ENCODE measurements at places on chromosomes 3 and 15.
A peak's percentile ranks its signal among the peaks of the same experiment; 100 is the strongest.

DNA sequence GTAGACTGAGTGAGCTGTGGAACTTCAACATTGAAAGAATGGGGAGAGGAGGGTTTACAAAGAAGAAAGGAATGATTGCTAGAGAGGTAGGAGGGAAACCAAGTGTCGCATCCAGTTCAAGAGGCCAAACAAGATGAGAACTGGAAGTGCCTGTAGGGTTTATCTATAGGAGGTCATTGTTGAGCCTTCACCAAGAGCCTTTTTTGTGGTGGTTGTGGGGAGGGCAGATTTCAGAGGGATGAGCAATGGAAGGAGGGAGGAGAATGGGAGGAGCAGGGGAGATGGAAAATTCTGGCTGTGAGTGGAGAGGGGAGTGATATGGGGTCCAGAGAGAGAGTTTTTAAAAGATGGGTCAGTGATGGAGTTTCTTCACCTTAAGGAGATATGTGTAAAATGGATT, 8.5 kb downstream of the PDIA5 start:
- peaks cover 51% of the 10 kb centered on the region for H3K4me1 ChIP-seq
- no peak overlapping the region for H3K4me3 ChIP-seq
- no peak for DNase-seq

DNA sequence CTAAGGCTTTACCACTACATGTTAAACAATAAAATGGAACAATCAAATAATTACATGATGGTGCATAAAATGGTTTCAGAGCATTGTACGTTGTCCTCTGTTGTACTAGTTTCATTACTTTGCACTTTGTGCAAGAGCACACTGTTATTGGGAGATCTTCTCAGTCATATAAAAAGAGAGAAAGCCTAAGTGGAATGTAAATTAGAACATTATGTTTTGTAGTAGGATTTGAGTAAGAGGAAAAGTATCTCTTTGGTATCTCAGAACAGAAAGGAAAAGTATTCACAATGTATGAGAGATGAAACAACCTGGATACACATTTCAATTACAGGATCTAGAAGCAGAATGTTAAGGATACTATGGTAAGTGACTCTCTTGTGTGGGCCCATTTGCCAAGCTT, 26.9 kb upstream of the PLSCR2 start:
- H3K27ac ChIP-seq, result no peak overlapping the region
- DNase-seq, result no peak
- no peaks in the 10 kb centered on the region for H3K36me3 ChIP-seq
- H3K4me3 ChIP-seq, result no peak overlapping the region
- no peaks in the 10 kb centered on the region for H3K4me1 ChIP-seq
- H3K27me3 ChIP-seq, result no peaks in the 10 kb centered on the region

DNA sequence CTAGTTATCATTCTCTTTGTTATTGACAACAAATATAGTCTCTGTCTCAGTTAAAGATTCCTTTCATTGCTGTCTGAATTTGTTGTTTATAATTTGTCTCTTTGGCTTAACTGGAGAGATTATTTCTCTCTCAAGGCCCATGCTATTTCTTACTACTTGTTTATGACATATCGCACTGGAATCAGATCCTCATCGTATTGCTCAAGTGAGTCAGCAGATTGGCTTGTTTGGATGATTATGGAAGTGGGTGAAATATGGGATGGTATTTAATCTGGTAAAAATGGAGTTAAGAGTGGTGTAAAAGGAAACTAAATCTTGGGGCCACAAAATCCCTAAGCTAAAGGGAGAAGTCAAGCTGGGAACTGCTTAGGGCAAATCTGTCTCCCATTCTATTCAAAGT, 613.1 kb downstream of the SI start:
- no peak overlapping the region for H3K4me3 ChIP-seq
- H3K27ac ChIP-seq, result no peak overlapping the region
- H3K4me1 ChIP-seq, result no peaks in the 10 kb centered on the region
- DNase-seq, result no peak
- H3K27me3 ChIP-seq, result no peaks in the 10 kb centered on the region

DNA sequence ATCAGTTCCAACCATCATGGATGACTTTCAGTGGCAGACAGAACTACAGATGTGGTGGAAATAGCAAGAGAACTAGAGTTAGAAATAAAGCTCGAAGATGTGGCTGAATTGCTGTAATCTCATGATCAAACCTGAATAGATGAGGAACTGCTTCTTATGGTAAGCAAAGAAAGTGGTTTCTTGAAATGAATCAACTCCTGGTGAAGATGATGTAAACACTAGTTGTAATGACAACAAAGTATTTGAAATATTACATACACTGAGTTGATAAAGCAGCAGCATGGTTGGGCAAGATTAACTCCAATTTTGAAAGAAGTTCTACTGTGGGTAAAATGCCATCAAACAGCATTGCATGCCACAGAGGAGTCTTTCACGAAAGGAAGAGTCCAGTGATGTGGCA, 131.7 kb upstream of the FAM3D start:
- H3K4me1 ChIP-seq, result no peaks in the 10 kb centered on the region
- H3K27ac ChIP-seq, result no peak overlapping the region
- H3K27me3 ChIP-seq, result no peaks in the 10 kb centered on the region
- no peak overlapping the region for H3K4me3 ChIP-seq
- H3K36me3 ChIP-seq, result no peaks in the 10 kb centered on the region

GRCh38 chr15:67943475-67943874, 103.6 kb upstream of the RNU6-1 start:
- peaks cover 11% of the 10 kb centered on the region for H3K4me1 ChIP-seq
- H3K4me3 ChIP-seq, result no peak overlapping the region
- no peak for DNase-seq
- no peak overlapping the region for H3K27ac ChIP-seq

GRCh38 chr3:37668818-37669610, 192.7 kb upstream of the CTDSPL start:
- no peak overlapping the region for H3K27ac ChIP-seq
- H3K4me3 ChIP-seq, result no peak overlapping the region
- peaks cover 15% of the 10 kb centered on the region for H3K4me1 ChIP-seq
- no peak for DNase-seq

- peak overlapping the region; percentile 93 for H3K27ac ChIP-seq
- H3K36me3 ChIP-seq, result no peaks in the 10 kb centered on the region
- H3K4me1 ChIP-seq, result peaks cover 79% of the 10 kb centered on the region
- DNase-seq, result peak; percentile 88
These were observed 20.3 kb downstream of the PPCDC start for GRCh38 chr15:75043509-75044257.

DNA sequence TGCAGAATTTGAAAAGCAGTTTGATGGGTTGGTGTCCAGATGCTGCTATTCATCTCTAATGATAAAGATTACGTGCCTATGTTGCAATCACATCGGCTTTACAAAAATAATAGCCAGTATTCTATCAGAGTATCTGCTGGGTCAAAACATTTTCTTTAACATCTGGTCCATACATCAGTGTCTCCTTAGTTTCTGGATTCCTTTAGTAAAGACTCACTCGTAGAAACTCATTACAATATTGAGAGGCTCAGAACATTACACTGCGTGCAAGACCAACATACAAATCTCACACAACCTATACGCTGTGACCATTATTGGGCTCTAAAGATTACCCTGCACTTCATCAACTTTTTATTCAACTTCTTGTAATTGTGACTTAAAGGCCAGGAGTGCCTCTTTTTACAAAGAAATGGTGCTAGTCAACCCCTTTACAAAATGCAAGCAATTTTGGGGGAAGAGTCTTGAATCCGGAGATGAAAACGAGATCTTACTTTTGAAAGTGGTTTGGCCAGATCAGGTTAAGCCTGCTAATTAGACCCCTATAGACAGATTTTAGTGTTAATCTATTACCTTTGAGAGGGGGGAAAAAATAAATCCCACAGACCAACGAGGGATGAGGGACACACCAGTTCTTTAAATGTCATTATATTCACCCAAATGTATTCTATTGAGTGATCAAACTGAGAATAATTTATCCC, 2.9 kb downstream of the TRA2B start:
- H3K27me3 ChIP-seq, result no peaks in the 10 kb centered on the region
- peaks cover 54% of the 10 kb centered on the region for H3K4me1 ChIP-seq

DNA sequence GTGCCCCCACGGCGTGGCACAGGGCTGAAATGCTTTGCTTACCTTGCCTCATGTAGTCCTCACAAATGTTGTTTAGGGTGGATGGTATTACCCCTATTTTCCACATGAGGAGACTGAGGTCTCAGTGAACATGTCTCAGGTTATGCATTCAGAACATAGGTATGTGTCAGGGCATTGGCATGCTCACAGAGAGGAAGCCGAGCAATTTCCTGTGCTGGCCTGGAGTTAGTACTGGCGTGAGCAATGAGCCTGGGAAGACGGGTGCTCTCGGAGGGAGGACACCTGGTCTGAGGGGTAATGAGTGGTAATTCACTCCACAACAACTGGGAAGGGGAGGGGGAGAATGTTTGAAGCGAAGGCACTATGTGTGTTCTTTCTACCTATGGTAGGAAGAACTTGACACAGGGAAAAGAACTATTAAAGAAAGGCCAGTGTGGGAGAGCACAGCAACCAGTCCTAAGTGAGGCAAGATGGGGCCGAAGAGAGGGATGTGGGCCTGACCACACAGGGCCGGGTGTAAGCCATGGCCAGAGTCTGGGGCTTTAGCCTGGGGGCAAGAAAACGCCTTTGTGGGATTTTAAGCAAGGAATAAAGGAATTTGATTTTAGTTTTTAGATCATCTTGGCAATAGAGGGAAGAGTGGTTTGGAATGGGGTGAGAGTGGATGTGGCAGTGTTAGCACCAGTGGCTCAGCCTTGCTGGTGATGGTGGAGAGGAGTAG, 4.9 kb upstream of the FAM131A start:
- H3K27ac ChIP-seq, result peak overlapping the region; percentile 26
- peaks cover 78% of the 10 kb centered on the region for H3K36me3 ChIP-seq
- H3K27me3 ChIP-seq, result no peaks in the 10 kb centered on the region
- no peak for DNase-seq
- no peak overlapping the region for H3K4me3 ChIP-seq
- H3K4me1 ChIP-seq, result peaks cover 19% of the 10 kb centered on the region

DNA sequence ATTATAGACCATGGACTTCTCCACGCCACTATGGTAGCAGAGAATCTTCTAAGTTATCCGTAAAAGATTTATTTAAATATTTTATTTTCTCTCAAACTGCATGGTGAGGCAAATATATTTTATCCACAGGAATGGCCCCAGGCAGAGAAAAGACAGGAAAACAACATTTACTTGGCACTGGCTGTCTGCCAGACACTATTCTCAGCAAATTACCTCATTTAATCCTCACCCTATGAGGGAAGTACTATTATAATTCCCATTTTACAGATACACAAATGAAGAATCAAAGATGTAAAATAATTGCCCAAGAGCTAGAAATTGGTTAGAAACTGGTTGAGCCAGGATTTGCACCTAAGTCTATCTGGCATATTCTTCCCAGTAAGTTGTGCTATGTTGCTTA, 361.4 kb upstream of the IL12A start:
- no peaks in the 10 kb centered on the region for H3K27me3 ChIP-seq
- DNase-seq, result no peak
- no peak overlapping the region for H3K27ac ChIP-seq
- no peaks in the 10 kb centered on the region for H3K36me3 ChIP-seq
- H3K4me1 ChIP-seq, result peaks cover 8% of the 10 kb centered on the region

DNA sequence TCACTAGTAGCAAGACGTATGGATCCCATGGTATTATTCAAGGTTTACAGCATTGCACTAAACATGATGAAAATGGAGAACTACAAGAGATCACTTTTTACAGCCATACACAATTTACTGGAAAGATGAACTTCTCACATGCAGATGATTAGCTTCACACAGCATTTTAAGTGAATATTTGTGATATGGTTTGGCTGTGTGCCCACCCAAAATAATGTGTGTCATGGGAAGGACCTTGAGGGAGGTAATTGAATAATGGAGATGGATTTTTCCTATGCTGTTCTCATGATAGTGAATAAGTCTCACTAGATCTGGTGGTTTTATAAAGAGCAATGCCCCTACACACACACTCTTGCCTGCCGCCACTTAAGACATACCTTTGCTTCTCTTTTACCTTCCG, 662.0 kb upstream of the CCDC54 start:
- H3K27me3 ChIP-seq, result no peaks in the 10 kb centered on the region
- no peaks in the 10 kb centered on the region for H3K4me1 ChIP-seq
- H3K27ac ChIP-seq, result no peak overlapping the region
- no peak overlapping the region for H3K4me3 ChIP-seq
- no peaks in the 10 kb centered on the region for H3K36me3 ChIP-seq
- no peak for DNase-seq

DNA sequence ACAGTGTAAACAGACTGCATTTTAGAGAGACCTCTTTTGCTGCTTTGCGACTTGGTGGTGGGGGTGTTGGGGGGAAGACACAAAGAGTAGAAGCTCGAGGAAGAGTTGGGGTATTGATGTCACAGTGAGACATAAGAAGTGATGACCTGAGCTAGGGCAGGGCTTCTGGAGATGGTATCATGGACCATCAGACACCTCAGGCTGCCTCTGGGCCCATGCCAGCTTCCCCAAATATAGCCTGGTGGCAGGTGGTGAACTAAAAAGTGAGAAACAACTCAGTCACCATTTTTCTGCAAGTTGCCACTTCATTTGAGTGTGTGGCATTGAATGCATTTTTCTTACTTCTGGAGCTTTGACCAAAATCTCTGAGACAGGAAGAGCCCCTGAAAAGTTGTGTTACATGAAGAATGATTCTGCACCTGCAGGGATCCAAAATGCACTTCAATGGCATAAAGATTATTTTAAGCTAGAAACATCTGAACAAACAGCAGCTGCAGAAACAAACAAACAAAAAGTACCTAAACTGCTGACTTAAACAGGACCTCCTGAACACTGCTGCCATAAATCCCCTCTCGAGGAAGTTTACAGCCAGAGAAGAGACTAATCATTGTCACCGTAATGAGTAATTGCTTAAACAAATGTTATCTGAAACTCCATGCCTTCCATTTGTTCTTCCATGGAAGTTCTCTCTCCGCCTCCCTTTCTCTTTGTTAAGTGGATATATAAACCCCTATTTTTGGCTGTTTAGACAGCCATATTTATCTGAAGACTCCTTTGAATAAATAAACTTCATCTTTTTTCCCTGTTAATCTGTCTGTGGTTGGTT, 15.2 kb upstream of the XIRP1 start:
- H3K4me3 ChIP-seq, result no peak overlapping the region
- no peaks in the 10 kb centered on the region for H3K27me3 ChIP-seq
- no peak for DNase-seq
- no peaks in the 10 kb centered on the region for H3K36me3 ChIP-seq

DNA sequence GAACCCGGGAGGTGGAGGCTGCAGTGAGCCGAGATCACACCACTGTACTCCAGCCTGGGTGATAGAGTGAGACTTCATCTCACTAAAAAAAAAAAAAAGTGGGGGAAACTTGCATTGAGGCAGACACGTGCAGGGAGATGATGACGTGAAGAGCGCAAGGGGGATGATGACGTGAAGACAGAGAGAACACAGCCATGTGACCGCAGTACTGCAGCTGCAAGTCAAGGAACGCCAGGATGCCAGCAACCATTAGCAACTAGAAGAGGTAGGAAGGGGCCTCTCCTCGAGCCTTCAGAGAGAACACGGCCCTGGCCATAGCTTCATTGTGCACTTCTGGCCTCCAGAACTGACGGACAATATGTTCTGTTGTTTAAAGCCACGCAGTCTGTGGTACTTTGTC, 28.3 kb downstream of the RFT1 start:
- H3K4me3 ChIP-seq, result no peak overlapping the region
- no peak overlapping the region for H3K27ac ChIP-seq
- no peaks in the 10 kb centered on the region for H3K4me1 ChIP-seq
- H3K36me3 ChIP-seq, result peaks cover 49% of the 10 kb centered on the region
- DNase-seq, result no peak

All from upper lobe of left lung (tissue), 6 donors.